ENCODE measurements at places on chromosomes 4 and X.
A peak's percentile ranks its signal among the peaks of the same experiment; 100 is the strongest.

GRCh38 chrX:3712051-3712869 lies 1.2 kb downstream of the PRKX start:
- peak; percentile 30 for DNase-seq

DNA sequence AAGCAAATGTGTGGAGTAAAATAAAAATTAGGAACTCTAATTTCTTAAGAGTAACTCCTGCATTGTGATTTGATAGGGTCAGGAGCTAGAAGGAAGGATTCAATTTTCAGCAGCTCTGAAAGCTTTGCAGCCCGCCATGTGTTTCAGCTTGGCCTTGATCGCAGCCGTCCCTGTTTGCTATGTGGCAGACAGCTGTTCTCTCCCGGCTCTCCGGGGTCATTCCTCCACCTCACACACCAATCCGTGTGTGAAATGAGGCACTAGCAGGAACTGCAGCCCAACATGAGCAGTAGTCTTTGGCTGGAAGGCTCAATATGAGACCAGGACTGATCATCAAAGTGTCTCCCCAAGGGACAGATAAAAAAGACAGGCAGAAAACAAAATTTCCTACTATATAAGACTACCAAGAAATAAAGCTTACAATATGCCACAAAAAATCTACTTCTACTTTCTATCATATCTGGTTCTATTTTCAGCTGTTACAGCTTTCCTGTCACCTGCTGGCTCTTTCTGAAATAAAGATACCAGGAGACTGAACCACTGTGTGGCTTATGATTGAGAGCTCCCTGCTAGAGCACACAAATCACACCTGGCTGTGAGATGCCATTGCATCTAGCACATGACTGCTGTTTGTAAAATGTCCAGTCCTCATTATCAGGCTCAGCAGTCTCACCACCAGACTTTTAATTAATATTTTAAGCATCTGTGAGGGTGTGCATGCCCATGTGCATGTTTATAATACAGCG lies 44.1 kb upstream of the SEC24B start:
- no peak for DNase-seq

DNA sequence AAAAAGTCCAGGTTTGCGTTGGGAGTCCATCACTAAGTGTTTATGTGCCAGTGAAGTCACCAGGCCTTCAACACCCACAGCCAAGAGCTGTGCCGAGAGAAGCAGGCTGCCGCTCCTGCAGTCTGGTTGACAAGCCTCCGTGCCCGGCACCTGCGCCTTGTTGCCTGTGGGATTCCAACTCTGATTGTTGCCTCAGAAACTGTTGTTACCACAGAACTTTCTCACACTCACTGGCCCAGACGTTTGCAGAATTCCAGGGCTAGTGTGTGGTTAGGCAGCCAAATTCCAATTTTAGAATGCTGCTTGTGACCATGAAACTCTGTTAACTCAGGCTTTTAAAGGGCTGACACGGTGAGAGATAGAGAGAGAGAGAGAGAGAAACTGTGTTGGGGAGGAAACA lies 119.5 kb upstream of the LIMCH1 start:
- DNase-seq = no peak

DNA sequence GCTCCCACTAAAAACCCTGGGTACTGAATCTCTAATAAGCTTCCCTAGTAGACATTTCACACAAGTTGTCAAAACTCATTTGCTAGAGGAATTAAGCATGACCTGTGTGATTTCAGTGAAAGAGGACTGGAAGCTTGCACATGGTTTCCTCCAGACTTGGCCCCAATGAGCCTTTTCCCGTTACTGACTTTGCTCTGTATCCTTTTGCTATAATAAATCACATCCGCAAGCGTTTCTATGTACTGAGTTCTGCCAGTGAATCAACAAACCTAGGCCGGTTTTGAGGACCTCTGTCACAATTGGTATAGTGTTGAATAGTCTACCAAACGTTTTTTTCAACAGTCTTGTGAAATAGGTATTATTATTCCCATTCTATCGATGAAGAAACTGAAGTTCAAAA lies 8.2 kb downstream of the ATP11C start:
- DNase-seq = no peak

- no peak for DNase-seq
Observed at GRCh38 chrX:133191739-133192039, 26.5 kb downstream of the TFDP3 start.

- DNase-seq = no peak
Observed at GRCh38 chrX:101117701-101118100, 19.7 kb downstream of the CENPI start.

DNA sequence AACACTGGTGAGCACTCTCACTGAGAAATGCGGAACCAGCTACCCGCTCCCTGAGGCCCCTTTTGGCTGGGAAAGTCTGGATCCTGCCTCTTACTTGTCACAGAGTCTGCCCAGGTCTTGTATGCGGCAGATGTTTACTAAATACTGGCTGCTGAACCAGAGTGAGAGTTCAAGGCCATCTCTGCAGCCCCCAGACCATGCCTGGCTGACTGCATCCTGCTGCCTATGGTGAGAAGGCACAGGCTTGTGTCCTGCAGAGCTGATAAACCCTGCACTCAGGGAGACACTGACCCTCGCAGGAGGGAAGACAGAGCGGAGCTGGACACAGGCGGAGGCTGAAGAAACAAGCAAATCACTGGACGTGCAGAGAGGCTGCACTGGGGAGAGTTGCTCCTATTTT lies 46.5 kb downstream of the JAKMIP1 start:
- no peak for DNase-seq

DNA sequence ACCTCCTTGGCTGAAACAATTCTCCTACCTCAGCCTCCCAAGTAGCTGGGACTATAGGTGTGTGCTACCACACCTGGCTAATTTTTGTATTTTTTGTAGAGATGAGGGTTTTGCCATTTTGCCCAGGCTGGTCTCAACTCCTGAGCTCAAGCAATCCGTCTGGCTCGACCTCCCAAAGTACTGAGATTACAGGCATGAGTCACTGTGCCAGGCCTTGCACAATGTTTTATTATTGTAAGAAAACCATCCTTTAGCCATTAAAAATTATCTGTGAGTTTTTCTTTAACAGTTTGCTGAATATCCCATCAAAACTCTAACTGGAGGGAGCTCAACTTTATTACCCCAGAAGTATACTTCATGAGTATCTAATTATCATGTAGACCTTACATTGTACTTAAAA lies 900.3 kb downstream of the PCDH7 start:
- DNase-seq = no peak

- DNase-seq = no peak
Observed at GRCh38 chr4:120509719-120510118, 412.8 kb downstream of the PRDM5 start.

DNA sequence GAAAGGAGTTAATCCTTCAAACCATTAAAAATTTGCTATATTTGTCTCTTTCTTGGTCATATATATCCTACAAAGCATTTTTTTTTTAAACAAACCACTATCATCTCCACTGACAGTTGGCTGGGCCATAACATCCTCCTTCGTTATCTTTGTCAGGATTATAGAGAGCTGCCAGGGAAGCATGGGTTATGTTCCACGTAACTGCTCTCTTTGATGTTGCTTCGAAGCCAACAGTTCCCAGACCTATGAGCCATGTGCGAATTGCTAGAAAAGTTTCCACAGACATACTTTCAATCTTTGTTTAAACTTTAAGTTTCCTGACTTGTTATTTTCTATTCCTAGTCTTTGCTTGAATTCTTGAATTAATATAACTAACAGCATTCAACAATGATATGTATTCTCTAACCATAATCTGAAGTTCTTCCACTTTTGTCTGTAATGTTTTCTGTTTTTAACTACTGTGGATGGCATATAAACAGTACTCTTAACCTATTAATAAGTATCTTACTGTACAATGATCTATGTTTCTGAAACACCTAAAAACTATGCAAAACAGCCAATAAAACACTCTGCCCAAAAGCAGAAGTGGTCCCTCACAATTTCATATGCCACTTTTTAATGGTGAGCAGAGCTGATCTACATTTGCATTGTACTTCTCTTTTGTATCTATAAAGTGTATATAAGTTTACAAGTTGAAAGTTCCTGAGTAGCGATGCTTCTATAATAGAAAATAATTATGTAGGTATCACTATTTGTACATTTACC lies 37.9 kb downstream of the EREG start:
- no peak for DNase-seq

- no peak for DNase-seq
Observed at GRCh38 chr4:44132526-44132925, 316.1 kb downstream of the KCTD8 start.

- no peak for DNase-seq
Observed at GRCh38 chrX:134932528-134933217, 58.1 kb upstream of the SMIM10 start.

GRCh38 chrX:66046612-66047235 lies 6.8 kb upstream of the VSIG4 start:
- peak; percentile 69 for DNase-seq

DNA sequence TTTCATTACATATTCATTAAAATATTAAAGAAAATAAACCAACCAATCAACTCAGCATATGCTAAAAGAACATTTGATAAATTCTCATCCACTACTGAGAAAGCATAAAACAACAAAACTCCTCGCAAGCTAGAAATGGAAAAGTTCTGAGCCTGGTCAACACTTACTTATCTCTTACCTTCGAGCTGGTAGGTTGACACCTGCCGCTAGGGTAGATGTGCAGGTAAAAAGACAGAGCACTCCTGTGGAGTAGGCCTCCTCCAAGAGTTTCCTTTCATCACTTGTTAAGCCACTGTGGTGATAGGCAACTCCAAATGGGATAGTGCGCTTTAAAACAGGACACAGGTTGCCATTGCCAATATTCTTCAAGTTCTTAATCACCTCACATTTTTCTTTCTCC lies 18.9 kb downstream of the HELQ start:
- DNase-seq = no peak

DNA sequence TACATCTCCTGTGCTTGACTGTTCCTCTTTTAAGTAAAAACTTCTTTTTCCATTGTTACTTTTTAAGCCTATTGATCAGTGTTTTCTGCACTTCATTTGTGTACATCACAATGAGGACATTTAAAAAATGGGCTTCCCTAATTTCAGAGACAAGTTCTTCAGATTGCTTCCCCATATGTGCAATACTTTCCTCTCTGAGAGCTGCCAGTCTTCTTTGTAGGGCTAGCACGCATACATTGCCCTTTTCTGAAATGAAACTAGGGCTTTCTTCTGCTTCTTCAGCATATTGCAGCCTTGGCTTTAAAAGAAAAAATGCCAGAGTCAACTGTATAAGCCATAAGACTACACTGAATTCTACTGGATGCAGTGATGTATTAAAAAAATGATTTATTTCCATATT lies 37.8 kb downstream of the FAT4 start:
- no peak for DNase-seq

- DNase-seq = peak; percentile 6
Observed at GRCh38 chr4:47031011-47031678, at the start of gene GABRB1. GABRB1 (plus strand) TSS chr4:47031567.

DNA sequence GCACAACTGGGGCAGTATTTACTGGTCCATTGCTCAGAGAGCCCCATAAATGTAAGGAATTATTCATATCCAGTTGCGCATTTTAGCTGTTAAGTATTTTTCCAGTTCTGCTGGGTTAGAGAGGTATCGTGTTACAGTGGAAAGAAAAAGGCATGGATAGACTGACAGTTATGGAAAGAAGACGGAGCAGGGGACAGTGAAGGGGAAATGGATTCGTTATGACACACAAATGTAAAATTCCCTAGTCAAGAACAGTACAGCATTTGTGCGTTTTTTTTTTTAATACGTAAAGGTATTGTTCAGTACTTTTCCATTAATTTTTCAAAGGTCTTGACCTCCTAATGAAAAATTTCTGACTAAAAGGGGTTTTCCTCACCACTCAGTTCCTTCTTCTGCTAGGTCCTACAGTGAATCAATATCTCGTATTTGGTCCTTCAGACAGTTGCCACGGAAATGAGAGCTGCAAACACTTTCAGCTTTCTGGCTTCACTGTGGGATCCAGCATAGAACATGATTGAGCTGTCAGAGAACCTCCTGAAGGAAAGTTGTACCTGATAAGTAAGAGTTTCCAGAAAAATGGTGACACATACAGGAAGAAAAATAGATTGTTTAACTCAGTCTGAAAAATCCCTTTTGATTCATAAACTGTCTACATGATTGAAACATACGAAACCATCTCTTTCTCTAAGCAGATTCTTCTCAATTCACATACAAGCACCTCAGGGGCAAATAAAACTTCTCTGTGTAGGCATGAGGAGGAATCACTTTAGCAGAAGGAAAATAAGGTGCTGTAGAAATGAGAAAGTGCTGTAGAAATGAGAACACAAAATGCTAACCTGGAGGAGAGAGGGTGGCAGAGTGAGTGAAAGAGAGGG lies 21.8 kb upstream of the BBS12 start:
- peak; percentile 86 for DNase-seq

GRCh38 chr4:107349266-107349665 lies 313.2 kb upstream of the DKK2 start:
- DNase-seq = no peak

DNA sequence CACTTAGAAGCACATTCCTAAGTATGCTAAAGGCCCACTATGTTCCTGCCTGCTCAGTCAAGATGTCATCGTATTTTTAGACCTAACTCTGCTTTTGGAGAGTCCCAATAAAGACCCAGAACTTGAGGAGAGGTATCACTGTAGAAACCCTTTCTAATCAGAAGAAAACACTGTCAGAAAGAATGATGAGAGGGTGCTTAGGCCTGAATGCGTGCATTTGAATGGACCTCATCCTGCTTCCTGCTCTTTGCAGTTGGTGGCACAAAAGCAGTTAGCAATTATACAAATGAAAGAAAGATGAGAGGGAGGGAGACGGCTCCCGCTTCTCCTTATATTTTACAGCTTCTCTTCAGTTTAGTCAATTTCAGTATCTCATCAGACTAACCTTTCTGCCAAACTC lies 987.2 kb downstream of the CCSER1 start:
- no peak for DNase-seq

DNA sequence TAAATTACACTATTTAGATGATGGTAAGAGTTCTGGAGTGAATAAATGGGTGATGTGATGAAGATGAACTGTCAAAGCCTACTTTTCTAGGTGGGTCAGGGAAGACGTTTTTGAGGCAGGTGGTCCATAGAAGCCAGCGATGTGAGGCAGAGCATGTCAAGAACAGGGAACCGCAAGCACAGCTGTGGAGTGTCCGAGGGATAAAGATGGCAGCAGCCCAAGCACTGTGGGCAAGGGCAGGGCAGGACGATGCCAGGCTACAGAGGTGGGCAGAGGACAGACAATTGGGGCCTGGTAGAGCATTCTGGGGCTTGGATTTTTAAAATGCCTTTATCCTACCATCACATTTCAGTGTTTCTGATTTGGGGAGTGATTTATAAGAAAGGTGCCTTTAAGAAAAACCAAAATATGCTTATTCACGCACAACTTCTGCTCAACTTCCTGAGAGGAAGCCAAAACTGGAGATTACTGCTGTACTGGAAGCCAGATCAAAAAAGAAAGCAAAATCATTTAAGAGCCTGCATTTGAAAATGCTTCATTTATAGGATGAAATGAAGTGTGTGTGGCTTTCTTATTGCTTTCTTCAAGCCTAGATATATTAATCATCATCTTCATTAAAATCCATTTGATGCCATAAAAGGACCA lies 119.0 kb upstream of the WDR17 start:
- no peak for DNase-seq

GRCh38 chrX:115709039-115709438 lies 148.1 kb downstream of the PLS3 start:
- DNase-seq = no peak

- no peak for DNase-seq
Observed at GRCh38 chr4:133839326-133839725, 362.3 kb downstream of the PABPC4L start.
